ENCODE measurements at places on chromosomes 5 and 9.

- no peak for DNase-seq
Observed at GRCh38 chr5:151151263-151151660, 6.3 kb downstream of the ANXA6 start.

DNA sequence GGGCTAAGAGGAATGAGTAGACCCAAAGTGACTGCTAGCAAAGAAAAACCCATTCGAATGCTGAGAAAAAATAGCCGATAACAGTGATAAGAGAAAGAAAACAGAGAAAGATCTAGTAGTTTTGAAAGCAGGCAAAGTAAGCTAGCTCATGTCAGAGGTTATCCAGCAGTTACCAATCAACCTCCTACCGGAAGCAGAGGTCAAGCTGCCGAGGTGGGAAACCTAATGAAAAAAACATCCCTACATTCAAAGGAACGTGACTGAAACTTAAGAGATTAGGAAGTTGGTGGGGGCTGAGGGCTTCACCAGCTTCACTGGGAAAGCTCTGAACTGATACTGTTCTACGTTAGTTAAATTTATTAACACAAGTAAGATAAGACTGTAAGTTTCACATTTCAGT lies 32.6 kb downstream of the SSBP2 start:
- no peak for DNase-seq

GRCh38 chr9:27194401-27195091 lies 85.5 kb downstream of the TEK start:
- peak; percentile 79 for DNase-seq

DNA sequence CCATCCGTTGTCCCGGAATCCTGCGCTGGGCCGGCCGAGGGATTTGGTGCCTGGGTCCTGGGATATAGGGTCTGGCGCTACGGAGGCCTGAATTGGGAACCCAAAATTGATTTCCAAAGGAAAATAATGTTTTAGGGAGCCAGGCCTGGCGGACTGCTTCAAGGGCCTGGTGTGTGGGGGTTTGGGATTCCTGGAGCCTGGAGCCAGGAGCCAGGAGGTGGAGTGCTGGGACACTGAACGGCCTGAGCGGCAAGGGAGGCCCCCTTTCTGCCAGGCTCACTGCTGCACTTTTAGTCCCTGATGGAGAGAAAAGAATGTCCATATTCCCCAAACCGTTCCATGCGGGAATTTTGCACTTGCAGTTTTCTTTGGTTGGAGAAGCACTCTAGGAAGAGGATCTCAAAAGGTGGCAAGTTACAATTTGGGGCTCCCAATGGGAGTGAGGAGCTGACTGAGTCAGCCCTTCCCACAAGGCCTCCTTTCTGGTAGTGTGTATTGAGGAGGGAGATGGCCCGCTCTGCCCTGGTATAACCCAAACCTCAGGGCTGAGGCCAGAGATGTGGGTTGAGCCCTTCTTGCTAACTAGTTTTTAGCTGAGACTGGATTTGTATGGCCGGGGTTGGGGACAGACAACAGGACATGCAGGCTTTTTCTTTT lies 2.2 kb downstream of the LMX1B start:
- no peak for DNase-seq

- DNase-seq: peak; percentile 34
Observed at GRCh38 chr9:82404196-82404870, 415.8 kb downstream of the SPATA31D1 start.

- DNase-seq: no peak
Observed at GRCh38 chr5:150368526-150368925, 11.0 kb downstream of the TCOF1 start.

DNA sequence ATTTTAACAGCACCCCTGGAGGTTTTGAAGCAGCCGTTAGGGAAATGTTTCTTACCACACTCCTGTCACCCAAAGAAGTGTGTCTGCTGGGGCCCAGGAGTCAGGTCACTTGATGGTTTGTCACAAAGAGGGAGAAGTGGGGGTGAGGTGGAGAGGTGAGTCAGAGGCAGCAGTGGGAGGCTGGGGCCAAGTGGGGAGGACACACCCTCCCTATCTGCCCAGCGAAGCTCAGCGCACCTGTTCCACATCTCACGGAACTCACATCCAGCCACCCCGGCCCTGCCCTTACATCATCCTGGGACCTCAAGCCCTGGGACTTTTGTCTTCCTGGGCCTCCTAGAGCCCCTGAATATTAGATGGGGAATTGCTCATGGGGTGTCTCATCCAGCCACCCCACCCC lies 171.1 kb upstream of the SMIM23 start:
- DNase-seq: no peak

- no peak for DNase-seq
Observed at GRCh38 chr5:141910271-141910673, 13.4 kb upstream of the DELE1 start.

- DNase-seq: no peak
Observed at GRCh38 chr5:138257583-138257982, 16.8 kb downstream of the GFRA3 start.

DNA sequence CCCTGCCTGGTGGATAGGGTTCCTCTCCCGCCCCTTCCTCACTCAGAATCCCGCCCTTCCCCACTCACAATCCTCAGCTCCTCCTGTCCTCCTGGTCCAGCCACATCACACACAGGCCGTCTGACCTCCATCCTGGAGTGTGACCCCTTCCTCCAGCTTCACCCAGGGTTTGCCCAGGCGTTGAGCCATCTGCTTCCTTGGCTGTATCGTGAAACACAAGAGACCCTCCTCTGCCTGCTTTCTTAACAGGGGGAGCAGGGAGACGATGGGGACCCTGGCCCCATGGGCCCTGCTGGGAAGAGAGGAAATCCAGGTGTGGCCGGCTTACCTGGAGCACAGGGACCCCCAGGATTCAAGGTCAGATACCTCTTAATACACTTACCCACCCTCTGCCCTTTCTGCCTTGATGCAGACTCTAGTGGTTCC lies 32.3 kb upstream of the ORM1 start:
- DNase-seq: no peak

DNA sequence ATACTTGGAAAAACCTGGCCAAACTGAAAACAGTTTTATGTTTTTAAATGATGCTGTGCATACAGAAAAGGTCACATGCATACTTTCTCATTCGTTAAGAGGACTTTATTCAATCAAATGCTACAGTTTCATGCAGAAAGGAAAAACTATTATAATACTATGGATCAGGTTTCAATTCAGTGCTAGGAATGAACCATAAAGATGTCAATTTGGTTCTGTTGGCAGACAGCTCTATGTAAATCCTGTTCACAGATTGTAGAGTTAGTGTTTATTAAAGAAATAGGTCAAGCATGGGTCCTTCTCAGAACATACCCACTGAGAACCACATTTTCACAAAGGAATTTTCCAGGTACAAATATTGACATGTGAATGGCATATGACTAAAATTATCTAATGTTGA lies 57.1 kb downstream of the RETREG1 start:
- DNase-seq: no peak

GRCh38 chr5:135737701-135738563 lies 96.5 kb upstream of the SLC25A48 start:
- DNase-seq: no peak

GRCh38 chr5:15116996-15117395 lies 245.4 kb upstream of the ANKH start:
- DNase-seq: no peak

GRCh38 chr5:103345461-103345860 lies 86.9 kb downstream of the MACIR start:
- no peak for DNase-seq

- no peak for DNase-seq
Observed at GRCh38 chr5:134463991-134464760, 52.5 kb upstream of the CDKN2AIPNL start.

DNA sequence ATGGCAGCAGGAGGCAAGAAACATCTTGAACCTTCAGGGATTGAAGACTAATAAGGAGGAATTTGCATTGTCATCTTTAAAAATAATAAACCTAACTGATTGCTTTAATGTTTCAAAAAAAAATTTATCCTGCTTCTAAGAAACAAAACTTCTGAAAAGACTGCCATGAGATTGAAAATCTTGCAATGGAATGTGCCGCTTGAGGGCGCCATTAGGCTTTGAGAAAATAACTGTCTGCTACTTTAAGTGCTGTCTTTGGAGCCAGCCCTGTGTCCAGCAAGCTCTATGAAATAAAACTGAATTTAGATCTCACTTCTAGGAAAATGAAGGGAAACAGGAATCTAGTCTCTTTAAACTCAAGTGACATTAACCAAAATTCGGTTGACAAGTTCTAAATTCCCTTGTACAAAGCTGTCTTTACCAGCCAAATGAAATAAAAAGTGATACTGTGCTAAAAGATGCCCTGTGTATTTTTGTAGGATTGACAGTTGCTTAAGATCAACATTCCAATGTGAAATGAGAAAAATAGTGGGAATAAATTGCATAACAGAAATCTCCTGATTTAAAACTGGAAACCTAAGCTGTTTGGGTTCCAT lies 79.4 kb downstream of the ESM1 start:
- DNase-seq: no peak

DNA sequence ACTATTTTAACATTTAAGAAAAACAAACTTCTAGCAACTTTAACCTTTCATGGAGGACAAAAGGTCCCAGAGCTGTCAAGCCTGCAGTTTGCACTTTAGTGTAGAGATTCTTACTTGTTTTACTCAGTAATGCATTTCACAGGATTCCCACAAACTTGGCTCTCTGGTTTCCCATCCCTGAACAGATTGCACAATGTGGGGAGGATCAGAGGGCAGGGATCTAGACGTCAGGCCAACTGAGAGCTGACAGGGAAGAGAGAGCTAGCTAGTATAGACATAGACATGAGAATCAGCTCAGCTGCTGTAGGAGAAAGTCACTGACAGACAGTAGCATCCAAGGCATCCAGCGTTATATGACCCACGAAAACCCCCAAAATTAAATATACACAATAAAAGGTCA lies 20.9 kb upstream of the BNIP1 start:
- no peak for DNase-seq

- DNase-seq: no peak
Observed at GRCh38 chr5:81789033-81789432, 38.1 kb upstream of the SSBP2 start.

DNA sequence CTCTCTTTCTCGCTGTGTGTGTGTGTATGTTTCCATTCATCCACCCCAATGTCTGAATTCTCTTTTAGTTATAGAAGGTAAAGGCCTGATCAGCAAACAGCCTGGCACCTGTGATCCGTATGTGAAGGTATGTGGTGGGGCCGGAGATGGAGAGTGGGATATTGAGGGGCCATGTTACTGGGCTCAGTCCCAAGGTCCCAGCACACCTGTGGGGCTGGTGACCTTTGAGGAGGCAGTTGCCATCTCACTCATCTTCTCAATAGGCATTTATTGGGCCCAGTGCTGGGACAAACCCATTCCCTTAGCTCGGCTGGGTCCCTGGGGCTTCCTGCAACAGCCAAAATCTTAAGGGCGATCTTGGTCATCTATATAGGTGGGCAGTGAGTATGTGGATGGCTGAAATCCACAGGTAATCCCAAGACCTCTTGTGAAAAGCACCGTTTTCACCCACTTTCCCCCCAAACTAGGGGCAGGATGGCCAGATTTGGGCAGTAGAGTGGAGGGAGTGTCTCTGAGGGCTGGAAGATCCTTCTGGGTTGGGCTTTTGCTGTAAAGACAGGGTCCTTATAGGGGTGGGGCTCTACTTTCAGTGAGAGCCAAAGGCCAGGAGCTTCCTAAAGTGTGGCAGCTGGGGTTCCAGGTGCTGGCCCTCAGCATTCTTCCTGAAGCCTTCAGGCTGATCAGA lies 19.6 kb downstream of the RGS3 start:
- no peak for DNase-seq

GRCh38 chr5:107580889-107581820 lies 89.6 kb downstream of the EFNA5 start:
- peak; percentile 31 for DNase-seq

GRCh38 chr9:92808726-92809451 lies 44.3 kb upstream of the BICD2 start:
- DNase-seq: peak; percentile 26

DNA sequence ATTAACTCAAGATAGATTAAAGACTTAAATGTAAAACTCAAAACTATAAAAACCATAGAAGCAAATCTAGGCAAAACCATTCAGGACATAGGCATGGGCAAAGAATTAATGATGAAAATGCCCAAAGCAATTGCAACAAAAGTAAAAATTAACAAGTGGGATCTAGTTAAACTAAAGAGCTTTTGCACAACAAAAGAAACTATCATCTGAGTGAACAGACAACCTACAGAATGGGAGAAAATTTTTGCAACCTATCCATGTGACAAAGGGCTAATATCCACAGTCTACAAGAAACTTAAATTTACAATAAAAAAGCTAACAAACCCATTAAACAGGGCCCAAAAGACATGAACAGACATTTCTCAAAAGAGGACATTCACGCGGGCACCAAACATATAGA lies 34.4 kb upstream of the ZFAND5 start:
- DNase-seq: no peak

DNA sequence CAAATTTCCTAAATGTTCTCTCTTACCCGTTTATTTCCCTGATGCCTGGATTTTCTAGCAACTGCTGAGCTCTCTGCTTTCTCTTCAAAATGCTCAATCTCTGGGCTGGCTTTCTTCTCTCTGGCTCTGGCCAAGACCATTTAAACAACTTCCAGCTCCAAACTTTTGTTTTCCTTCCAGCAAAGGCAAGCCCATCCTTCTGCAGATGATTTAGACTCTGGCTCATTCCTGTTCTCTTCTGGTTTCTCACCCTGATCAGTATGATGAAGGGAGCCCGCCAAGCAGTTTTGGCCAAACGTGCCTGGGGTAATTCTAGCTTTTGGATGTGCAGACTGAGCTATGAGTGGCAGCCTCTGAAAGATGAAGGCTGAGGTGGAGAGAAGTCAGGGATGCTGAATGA lies 78.1 kb downstream of the HSPA4 start:
- no peak for DNase-seq

DNA sequence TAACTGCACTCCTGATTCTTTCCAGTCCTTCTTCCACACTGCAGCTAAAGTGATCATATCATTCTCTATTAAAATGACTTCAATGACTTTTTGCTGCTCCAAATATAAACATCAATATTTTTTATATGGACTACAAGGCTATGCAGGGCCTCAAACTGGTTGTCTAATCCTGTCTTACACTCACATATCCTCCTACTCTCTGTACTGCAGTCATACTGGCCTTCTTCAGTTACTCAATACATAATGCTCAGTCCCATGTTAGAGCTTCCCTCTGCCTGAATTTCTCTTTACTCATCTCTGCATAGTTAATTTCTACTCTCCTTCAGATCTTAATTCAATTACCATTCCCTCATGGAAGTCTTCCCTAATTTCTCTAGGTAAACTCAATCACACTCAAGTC lies 3.4 kb downstream of the MEIKIN start:
- DNase-seq: no peak

DNA sequence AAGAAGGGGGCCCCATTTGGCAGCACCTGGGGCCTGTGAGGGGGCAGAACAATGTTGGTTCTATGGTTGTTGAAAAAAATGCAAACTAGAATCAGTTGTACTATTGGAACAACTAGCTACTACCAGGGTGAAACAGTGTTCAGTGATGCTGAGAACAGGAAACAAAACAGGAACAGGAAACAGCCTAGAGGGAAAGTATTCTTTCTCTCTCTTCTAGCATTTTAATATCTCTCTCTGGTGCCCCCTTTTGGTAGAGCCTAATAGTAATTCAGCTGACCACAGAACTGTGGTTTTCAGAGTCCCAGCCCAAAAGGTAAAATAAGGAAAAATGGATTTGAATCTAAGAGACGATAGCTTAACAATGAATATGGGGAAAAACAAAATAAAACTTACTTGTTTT lies 138.0 kb upstream of the KCNN2 start:
- no peak for DNase-seq

- DNase-seq: no peak
Observed at GRCh38 chr5:119453040-119453373, 710 bp downstream of the HSD17B4 start.

- no peak for DNase-seq
Observed at GRCh38 chr5:179963375-179963774, 55.7 kb upstream of the TBC1D9B start.

All from fibroblast of skin of left quadriceps (primary cell).